Activated CD4-positive, alpha-beta T cell treated with anti-CD3 and anti-CD28 coated beads, Interleukin-2, Interleukin-6, amounts not matched to agents 100 ng/mL and 50 ng/mL, durations not matched to agents 16 hours and 8 hours (primary cell): ENCODE measurements at places on chromosomes 16 and 17.
A peak's percentile ranks its signal among the peaks of the same experiment; 100 is the strongest.

- DNase-seq = no peak
Measured at GRCh38 chr17:69735285-69735684, 320.8 kb downstream of the MAP2K6 start.

DNA sequence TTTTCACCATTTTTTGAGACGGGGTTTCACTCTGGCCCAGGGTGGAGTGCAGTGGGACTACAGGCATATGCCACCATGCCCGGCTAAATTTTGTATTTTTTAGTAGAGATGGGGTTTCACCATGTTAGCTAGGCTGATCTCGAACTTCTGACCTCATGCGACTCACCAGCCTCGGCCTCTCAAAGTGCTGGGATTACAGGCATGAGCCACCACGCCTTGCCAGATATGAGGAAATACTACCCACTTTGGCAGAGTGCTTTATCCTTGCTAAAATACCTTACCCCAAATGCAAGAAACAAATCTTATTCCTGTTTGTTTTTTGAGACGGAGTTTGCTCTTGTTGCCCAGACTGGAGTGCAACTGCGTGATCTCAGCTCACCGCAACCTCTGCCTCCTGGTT, 62.9 kb upstream of the MGAT5B start:
- DNase-seq = no peak

GRCh38 chr17:29593591-29594518, 923 bp downstream of the ANKRD13B start:
- DNase-seq = peak; percentile 47

- DNase-seq = no peak
Measured at GRCh38 chr16:48960830-48961229, 320.8 kb downstream of the CBLN1 start.

DNA sequence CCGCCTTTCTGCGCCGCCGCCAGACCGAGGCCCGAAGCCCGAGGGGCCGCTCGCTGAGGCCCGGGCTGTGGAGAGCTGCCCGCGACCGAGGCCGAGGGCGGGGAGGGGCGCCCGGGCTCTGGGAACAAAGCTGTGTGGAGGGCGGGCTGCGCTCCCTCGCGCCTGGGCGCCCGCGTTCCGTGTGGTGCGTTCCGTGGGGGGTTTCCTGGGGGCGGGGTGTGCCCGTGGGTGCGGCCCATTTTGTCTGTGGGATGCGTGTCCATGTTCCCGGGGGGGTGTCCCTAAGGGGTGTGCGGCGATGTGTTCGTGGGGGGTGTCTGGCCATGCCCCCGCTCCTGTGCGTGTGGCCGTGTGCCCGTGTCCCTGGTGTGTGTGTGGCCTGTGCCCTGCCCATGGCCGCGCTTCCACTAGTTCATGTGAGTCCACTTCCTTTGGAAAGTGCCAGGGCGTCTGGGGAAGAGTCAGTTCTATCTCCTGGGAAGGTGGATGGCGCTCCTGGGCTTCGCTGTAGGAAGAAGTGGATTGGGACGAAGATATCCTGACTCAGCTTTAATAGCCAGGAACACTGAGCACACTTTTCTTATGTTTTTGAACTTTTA, 520 bp downstream of the JPT2 start:
- peak; percentile 38 for DNase-seq

- no peak for DNase-seq
Measured at GRCh38 chr16:66006485-66006884, 360.0 kb upstream of the CDH5 start.

DNA sequence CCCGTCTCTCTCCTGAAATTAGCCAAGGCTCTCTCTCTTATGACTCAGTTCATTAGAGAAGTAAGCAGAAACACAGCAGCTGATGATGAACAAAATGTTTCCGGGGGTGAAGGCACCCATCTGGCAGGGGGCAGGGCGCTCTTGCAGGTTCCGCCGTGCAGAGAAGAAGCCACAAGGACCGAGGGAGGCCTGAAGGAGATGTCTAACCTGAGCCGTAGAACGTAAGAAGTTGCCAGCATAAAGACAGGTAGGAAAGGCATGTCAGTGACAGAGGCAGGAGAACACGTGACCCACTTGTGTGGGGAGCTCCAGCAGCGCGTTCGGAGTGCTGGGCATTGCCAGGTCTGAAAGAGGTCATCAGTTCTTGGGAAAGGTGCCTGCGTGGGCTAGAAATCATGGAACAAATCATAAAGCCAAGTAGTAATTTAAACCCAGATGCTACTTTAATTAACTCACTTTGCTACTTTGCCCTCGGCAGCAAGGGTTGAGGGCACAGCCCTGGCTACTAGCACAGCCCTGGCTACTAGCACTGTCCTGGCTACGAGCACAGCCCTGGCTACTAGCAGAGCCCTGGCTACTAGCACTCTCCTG, 198.6 kb downstream of the RPTOR start:
- DNase-seq = peak; percentile 53

DNA sequence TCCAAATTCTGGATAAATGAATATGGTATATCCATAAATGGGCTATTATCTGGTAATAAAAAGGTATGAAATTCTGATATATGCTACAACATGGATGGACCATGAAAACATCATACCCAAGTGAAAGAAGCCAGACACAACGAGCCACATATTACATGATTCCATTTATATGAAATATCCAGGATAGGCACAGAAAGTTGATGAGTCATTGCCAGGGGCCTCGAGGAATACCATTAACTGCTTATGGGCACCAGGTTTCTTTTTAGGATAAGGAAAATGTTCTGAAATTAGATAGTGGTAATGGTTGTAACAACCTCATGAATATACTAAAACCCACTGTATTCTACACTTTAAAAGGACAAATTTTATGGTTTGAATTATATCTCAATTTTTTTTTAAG, 123.2 kb downstream of the PITPNC1 start:
- no peak for DNase-seq

- DNase-seq = no peak
Measured at GRCh38 chr16:4852221-4852872, 5.1 kb downstream of the UBN1 start.

GRCh38 chr17:77459018-77459755, 318.4 kb downstream of the SEC14L1 start:
- DNase-seq = no peak

DNA sequence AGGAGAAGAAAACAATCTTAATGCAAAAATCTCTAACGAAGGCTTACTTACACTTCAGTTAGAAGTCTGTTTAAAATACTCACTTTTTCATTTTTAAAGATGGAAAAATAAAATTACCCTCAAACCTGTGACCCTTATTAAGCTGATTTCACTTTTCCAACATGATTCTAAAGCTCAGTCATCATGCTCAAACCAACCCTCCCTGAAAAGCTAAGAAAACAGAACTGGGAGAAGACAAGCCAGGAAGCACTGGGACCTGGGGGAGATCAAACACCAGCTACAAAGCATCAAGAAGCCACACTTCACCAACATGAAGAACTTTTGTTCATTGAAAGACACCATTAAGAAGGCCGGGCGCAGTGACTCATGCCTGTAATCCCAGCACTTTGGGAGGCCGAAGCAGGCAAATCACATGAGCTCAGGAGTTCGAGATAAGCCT, 88.8 kb downstream of the LITAF start:
- no peak for DNase-seq

GRCh38 chr17:66146394-66146793, 45.5 kb downstream of the CEP112 start:
- no peak for DNase-seq

DNA sequence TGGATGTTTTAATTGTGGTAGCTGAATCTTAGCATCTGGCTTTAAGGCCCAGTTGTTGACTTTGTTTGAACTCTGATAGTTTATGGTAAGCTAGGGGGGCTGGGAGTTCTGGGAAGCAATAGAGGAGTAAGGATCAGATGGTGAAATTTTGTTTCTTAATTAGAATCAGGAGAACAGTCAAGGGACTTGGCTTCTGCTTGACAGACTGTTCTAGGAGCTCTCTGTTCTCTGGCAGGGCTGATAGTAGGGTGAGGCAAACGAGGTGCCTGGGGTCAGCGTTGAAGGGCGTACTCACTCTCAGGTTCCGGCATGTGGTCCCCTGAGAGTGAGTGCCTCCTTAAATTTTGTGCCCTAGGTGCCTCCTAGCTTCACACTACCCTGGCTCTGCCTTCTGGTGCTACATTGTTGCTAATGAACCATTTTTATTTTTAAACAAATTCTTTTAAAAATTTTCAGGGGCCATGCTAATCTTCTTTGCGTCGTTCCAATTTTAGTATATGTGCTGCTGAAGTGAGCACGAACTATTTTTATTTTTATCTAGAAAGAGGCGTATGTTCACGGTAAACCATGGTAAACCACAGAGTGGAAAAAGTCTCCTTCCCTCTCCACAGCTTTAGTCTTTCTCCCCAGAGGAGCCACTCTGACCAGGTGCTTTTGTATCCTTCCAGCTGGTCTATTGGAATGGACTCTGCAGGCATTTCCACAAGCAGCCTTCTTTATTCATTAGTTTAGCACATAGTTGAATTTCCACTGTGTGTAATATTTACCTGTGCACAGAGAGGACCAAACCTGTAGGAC, 19.7 kb downstream of the SLC7A6 start:
- DNase-seq = no peak

DNA sequence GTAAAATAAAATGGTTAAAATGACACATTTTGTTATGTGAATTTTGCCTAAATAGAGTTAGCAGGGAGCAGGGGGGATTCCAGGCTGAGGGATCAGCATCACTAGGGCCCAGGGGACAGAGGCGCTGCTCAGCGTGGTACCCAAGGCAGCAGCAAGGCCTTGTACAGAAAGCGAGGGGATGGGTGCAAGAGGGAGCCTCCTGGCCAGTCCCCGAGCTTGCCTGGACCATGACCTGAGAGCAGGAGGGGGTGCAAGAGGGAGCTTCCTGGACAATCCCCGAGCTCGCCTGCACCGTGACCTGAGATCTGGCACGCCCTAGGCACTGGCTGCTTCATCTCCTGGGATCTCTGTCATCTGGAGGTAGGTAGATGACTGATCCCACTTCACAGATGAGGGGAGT, 17.3 kb upstream of the JPH3 start:
- DNase-seq = no peak

DNA sequence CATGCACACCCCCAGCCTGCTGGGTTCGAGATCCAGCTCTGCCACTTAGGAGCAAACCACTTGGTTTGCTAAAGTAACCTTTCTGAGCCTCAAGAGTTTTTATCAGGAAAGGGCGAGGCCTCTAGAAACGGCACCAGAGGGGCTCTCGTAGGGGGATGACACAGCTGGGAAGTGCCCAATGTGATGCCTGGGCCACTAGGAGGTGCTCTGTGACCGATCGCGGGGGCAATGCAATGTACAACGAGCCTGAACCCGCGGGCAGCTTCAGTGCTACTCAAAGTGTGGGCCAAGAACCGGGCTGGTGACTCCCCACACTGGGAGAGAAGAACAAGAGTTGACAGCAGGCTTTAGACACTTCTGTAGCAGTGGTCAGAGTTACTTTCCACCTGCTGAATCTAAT, 9.4 kb downstream of the C16orf89 start:
- peak; percentile 67 for DNase-seq

DNA sequence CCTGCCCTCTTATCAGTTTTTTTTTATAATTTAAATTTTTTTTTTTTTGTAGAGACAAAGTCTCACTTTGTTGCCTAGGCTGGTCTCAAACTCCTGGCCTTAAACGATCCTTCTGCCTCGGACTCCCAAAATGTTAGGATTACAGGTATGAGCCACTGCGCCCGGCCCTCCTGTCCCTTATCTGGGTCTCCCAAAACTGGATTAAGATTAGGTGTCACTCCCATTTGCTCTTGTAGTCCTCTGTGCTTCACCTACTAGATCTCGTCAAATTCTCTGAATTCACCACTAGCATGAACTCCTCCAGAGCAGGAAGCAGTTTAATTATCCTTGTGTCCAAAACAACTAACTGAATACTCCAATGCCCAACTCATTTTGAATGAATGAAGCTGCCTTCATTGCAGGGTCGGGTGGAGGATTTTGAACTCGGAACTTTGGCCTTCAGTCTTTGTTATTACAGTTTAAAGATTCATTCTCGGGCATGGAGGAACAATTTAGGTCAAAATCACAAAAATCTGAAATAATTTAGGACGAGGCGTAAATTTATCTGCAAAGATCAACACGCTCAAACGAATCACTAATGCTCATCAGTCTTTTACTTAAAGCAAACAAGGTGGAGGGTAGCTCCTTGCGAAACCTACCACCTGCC, 802 bp upstream of the ATXN2L start:
- DNase-seq = no peak

DNA sequence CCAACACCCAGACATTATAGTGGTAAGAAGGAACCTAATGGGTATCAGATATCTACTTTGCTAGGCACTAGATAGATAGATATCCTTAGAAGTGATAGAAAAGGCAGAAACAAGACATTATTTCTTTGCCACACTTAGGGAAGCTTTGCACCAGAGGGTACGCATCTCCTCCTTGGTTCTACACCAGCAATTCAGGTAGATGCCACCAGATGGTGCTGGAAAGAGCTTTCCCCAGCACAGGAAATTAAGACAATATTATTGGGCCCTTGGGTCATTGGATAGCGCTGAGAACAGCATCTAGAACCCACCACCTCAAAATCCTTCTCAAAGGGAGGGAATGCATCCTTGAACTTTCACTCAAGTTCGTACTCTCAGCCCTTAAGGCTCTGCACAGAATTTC, 173.8 kb upstream of the CCL2 start:
- peak; percentile 1 for DNase-seq

DNA sequence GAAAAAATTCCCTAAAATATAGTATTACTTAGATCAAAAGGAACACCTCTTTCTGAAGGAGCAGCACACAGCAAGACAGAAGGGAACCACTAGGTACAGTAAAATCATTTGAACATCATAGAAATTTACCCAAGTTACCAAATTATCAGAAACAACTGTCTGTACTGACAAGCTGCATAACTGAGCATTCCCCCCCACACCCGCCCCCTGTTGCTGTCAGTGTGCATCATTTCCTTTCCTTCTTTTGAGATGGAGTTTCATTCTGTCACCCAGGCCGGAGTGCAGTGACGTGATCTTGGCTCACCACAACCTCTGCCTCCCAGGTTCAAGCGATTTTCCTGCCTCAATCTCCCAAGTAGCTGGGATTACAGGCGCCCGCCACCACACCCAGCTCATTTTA, 120.7 kb downstream of the TRIM37 start:
- DNase-seq = no peak

GRCh38 chr17:76139801-76140660, 1.0 kb downstream of the FOXJ1 start:
- no peak for DNase-seq

GRCh38 chr16:9192746-9193145, 101.3 kb downstream of the HAPSTR1 start:
- no peak for DNase-seq

DNA sequence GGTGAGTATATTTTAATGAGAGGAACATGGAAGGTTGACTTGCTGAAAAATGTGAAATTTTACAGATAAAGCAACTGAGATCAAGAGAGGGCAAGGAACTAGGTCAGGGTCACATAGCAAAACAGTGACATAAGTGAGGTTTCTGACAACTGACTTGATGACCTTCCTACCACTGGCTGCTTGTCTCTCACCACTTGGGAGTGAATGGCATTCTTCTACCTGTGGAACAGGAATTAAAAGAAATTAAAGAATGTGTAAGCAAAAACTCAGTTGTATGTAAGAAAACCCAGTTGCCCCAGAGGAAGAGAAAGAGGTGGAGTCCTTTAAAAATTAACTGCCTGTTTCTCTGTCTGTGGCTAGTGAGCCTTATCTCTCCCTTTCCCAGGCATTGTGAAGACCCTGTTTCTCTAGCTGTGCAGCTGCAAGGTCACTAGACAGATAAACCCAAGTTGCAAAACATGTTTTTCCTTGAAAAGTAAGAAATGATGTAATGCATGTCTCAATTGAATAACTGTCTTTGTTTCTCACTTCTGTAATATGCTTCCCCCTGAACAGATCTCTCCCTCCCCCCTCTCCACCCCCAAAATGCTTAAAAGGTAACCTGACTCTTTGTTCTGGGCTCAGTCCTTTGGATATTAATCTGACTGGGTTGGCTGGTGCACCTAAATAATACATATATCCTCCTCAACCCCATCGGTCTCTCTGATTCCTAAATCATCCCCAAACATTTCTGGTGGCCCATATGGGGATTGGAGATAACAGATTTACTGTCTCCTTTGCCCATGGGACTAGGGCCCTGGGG, 23.4 kb downstream of the ACSM1 start:
- no peak for DNase-seq
